NCI-H1092 treated with DMSO at 0.1 percent for 48 hours (cell line): ENCODE measurements at places on chromosomes 3 and 15.

- no peak for DNase-seq
Measured at GRCh38 chr15:38562278-38562677, 2.3 kb downstream of the RASGRP1 start.

DNA sequence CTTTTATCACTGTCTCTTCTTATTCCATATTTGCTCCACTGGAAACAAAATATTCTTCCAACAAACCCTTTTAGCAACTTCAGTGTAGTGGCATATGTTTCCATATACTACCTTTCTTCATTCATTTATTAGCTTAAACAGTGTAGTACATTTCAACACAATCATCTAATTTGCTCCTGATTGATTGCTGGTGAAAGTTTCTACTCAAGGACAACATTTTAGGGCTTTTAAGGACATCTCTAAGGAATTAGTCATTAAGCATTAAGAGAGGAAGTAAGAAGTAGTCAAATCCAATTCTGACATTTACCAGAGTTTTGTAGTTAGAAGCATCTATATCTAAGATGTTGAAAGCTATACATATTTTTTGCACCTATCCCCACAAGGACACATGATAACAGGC, 55.8 kb downstream of the RSRC1 start:
- DNase-seq, result no peak

DNA sequence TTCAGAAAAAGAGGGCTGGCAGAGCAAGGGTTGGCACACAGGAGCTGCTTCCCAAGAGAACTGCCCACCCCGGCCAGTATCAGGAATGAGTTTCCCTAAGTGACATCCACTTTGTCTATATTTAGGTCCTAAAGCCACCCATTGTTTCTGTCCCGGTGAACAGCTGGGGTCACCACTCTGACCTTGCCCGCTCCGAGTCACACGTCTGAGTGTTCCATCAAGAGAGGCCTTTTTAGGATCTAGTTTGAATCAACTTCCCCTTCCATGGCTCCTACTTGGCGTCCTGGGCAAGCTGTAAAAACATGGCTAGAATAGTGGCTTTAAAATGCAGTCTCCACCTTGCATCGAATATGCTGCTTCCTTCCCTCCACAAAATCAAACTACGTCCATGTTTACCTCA, 109.6 kb upstream of the ARHGEF3 start:
- DNase-seq, result no peak

GRCh38 chr15:100057281-100057680, 284.5 kb downstream of the ADAMTS17 start:
- no peak for DNase-seq

DNA sequence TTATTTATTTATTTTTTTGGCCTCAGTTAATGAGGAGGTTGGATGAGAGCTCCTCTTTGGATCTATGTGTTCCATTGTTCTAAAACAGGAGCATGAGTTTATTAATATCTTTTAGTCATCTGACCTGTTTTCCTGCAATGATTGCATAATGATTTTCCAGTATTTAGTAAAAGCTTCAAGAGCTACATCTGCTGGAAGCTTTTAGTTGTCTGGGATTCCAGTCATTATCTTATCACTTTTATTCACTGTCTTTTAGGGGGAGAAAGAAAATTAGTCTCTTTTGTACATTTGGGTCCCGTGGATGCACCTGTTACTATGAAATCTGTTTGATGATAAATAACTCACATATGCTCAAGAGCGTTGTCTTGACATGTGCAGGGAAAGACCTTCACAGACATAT, 1270.0 kb downstream of the ROBO1 start:
- DNase-seq, result peak; percentile 70
